Transverse colon (tissue), 4 donors: ENCODE measurements at places on chromosomes 11 and 22. TPM values are rescaled to one million over a fixed set of nuclear protein-coding genes. Genes with fewer than 3 reads are reported as not detected.

DNA sequence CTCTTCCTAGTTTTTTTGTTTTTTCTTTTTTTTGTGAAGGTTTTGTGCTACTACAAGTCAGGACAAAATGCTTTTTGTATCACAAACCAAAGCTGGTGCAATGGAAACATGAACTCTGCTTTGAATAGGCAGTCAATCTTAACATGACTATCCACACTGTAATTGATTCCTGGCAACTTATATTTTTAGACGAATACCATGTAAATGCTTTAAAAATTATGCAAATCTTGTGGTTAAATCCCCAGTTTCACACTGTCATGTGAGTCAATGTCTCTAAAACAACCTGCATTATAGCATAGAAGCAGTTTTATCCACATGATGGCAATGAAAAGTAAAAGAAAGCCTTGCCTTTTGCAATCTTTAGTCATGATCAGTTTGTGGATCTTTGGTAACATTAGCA lies 8.9 kb downstream of the TRPC6 start:
- H3K27ac ChIP-seq = no peak overlapping the region
- no peak overlapping the region for H3K4me3 ChIP-seq
- no peaks in the 10 kb centered on the region for H3K4me1 ChIP-seq
- H3K27me3 ChIP-seq = no peaks in the 10 kb centered on the region

Gene RNF214
- 16.4 TPM for total RNA-seq

Gene ARHGAP8
- 28.6 TPM for total RNA-seq

DNA sequence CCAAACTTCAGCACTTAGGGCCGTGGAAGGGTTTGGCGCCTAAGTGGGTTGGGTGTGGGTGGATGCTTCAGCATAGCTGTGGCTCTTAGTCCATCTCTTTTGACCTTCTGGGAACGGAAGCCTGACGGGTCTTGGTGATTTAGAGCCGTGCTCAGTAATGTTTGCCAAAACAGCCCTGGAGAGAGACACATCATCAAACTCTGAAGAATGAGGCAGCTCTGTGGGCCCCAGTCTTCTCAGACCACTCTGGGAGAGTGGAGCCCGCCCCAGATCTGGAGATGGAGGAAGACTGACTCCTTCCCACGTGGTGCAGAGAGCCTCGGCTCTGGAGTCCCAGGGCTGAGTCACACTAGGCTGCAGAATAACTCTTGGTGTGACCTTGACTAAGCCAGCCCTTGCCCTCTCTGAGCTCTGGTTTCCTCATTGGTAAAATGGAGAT lies 168.9 kb downstream of the C11orf91 start:
- H3K27me3 ChIP-seq = peaks cover 1% of the 10 kb centered on the region
- DNase-seq = no peak
- H3K27ac ChIP-seq = no peak overlapping the region
- no peaks in the 10 kb centered on the region for H3K4me1 ChIP-seq
- no peaks in the 10 kb centered on the region for H3K36me3 ChIP-seq

GRCh38 chr11:108586600-108586999 lies 7.0 kb downstream of the EXPH5 start:
- H3K4me1 ChIP-seq = peaks cover 22% of the 10 kb centered on the region
- H3K27me3 ChIP-seq = no peaks in the 10 kb centered on the region
- H3K36me3 ChIP-seq = no peaks in the 10 kb centered on the region
- H3K4me3 ChIP-seq = no peak overlapping the region
- H3K27ac ChIP-seq = peak overlapping the region; percentile 37
- DNase-seq = no peak

DNA sequence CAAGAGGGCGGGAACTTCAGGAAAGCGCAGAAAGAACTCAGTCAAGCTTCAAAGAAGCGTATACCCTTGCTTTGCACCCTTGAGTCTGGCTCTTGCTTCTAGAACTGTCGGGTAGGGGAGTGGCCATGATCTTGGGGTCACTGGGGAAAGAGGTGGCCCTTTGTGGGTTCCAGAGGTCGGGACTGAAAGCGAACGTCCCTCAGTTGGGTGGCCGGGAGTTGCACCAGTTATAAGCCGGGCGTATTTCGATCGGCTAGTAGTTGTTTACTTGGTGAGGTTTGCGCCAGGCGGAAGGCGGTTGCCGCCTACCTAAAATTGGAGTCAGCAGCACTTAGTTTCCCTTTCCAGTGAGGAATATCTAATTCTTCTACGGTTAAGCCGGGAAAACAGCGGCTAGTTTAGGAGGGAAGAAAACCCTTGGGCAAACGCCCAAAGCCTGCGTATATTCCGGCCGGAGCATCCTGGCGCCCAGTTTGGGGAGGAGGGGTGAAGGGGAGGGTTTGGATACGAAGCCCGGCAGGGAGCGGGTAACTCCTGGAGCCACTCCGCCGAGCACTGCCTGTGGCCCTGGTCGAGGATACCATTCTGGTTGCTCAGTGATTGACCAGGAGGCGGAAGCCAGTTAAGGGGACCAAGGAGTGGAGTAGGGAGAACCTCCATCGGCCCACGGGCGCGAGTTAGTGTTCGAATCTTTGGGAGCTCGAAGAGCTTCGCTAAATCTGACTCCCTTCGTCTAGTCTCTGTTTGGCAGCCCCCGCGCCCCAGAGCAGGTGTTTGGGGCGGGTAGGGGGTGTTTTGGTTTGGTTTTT lies 807 bp upstream of the WT1 start:
- no peaks in the 10 kb centered on the region for H3K36me3 ChIP-seq
- H3K27me3 ChIP-seq = peaks cover 100% of the 10 kb centered on the region
- H3K4me3 ChIP-seq = no peak overlapping the region
- no peaks in the 10 kb centered on the region for H3K4me1 ChIP-seq

GRCh38 chr11:47863189-47863897 lies 15.2 kb upstream of the NUP160 start:
- H3K4me3 ChIP-seq = no peak overlapping the region
- no peaks in the 10 kb centered on the region for H3K4me1 ChIP-seq
- H3K27me3 ChIP-seq = no peaks in the 10 kb centered on the region
- DNase-seq = no peak
- H3K36me3 ChIP-seq = no peaks in the 10 kb centered on the region
- H3K27ac ChIP-seq = peak overlapping the region; percentile 45

Gene SMTNL1
- not detected for total RNA-seq
